ENCODE measurements at places on chromosomes 2 and 18.

GRCh38 chr18:54506516-54507261 lies 84.4 kb upstream of the DYNAP start:
- DNase-seq = no peak

GRCh38 chr2:188726626-188727247 lies 247.4 kb upstream of the COL3A1 start:
- no peak for DNase-seq

- DNase-seq = no peak
Measured at GRCh38 chr18:24778810-24779418, 318.5 kb downstream of the HRH4 start.

DNA sequence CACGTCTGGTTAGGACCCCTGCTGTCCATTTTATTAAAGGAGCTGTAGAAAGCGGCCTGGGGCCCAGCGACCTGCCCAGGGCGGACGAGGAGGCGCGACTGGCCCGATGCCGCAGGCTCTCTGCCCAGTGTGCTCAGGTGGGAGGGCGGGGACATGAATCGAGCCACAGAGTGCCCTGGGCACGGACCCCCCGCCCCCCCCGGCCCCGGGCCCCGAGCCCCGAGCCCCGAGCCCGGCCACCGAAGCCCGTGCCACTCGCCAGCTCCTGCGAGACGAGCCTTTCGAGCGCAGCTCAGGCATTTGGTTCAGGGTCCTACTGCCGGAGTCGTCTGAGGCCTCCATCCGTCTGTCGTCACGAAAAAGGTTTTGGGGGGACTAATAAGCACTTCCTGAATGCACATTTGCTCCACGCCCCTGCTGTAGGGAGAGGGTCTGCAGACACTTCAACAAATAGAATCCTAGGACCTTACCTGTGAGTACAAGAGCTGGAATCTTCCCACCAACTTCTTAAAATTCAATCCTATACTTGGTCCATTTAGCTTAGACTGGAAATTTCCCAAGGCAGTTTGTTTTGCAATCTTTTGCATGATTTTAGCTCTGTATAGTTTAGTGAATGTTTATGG lies 602 bp upstream of the ADAM17 start:
- DNase-seq = no peak

GRCh38 chr2:151983221-151983620 lies 115.6 kb downstream of the CACNB4 start:
- DNase-seq = no peak

GRCh38 chr2:28828382-28828781 lies 17.7 kb downstream of the SPDYA start:
- DNase-seq = no peak

DNA sequence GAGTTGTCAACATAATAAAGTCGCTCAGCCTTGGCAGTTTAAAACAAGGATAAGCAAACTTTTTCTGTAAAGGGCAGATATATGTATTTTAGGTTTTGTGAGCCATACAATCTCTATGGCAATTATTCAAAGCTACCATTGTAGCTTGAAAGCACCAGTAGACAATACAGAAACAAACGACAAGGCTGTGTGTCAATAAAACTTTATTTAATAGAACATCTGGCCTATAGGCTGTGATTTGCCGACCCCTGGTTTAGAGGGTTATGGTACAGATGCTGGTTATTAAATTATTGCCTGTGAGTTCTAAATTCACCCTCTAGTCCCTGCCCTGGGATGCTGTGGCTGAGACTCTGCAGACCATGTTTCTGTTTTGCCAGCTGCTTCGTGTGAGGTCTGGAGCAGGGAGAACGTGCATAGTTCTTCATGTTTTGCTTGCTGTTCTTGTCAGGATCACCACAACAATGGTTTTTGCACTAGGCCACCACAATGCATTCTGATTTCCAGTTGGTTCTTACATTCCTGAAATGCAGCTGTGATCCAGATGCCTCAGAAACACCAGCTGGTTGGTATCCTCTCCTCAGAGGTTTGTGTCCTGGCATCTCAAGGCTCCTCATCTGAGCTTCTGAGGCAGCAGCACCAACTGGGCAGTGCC lies 46.6 kb downstream of the ICOS start:
- DNase-seq = no peak

GRCh38 chr2:191706791-191707190 lies 28.9 kb downstream of the NABP1 start:
- DNase-seq = no peak

- DNase-seq = no peak
Measured at GRCh38 chr2:75764611-75765010, 53.9 kb upstream of the GCFC2 start.

GRCh38 chr2:20972110-20972509 lies 71.8 kb downstream of the APOB start:
- DNase-seq = no peak

- DNase-seq = peak; percentile 40
Measured at GRCh38 chr2:109129356-109129920, 433 bp downstream of the SH3RF3 start.

- DNase-seq = no peak
Measured at GRCh38 chr2:171056307-171056706, 104.4 kb downstream of the TLK1 start.

- no peak for DNase-seq
Measured at GRCh38 chr2:66836851-66837250, 401.9 kb downstream of the MEIS1 start.

DNA sequence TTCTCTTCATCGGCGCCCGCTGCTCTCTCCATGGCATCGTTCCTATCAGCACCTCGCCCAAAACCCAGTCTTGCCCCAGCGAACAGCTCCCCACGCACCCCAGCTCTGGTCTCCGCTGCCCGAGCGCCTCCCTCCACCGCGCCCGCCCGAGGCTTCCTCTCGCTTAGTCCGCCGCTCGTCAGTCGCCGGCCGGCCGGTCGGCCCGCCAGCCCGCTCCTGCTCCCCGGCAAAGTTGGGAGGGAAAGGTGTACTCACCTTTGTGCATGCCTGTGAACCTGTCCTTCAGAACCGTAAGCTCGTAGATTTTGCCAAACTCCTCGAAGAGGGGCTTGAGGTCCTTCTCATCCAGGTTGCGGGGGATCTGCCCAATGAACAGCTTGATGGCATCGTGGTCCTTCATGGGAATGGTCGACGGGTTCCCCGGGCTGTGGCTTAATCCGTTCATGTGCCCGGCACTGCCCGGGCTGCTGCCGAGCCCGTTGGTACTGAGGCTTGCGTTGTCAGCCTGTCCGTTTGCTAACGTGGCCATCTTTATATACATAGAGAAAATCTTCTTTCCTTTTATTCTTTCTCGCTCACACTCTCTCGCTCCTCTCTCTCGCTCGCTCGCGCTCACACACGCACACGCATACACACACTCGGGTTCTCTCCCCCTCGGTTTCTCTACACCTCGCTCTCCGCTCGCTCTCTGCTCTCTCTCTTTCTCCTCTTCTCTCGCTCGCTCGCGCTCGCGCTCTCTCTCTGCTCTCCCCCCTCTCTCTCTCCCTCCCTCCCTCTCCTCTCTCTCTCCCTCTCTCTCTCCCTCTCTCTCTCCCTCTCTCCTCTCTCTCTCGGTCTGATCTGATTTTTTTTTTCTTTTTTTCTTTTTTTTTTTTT lies at the start of gene CELF4:
Gene CELF4, minus strand, starts transcription at position 698 of the 876 bp plus-strand sequence.
- no peak for DNase-seq

DNA sequence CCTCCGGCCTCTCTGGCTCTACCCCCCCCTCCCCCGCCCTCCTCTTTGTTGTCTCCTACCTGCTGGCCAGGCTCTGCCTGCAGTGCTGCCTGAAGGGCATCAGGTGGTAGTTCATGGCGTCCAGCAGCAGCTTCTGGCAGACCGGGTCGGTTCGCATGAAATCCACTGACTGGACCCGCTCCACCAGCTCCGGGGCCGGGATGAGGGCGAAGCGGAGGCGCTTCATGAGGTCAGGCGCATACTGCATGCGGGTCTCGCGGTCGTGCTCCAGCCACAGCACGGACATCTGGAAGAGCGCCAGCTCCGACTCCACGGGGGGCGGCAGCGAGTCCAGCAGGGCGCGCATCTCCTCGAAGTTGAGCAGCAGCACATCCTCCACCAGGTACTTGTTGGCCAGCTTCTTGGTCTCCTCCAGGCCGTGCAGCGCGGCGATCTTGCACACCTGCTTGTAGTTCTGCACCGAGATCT lies 3.2 kb downstream of the KLHL14 start:
- no peak for DNase-seq

DNA sequence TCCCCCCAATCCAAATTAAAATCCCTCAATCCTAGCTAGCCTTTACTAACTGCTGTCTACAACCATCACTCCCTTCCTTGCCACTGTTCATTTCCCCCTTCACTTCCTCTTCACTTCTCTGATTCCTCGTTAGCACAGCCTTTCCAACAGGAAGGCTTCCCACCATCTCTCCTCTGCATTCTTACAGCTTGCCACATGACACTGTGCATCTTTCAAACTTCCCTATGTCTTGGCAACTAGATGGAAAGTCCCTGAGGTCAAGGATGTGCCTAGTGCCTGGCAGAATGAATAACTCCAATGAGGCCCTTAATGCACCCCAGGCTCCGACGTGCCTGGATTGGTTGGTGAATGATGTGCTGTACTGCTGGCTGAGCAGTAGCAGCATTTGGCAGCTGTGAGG lies 15.2 kb downstream of the SAP130 start:
- no peak for DNase-seq

DNA sequence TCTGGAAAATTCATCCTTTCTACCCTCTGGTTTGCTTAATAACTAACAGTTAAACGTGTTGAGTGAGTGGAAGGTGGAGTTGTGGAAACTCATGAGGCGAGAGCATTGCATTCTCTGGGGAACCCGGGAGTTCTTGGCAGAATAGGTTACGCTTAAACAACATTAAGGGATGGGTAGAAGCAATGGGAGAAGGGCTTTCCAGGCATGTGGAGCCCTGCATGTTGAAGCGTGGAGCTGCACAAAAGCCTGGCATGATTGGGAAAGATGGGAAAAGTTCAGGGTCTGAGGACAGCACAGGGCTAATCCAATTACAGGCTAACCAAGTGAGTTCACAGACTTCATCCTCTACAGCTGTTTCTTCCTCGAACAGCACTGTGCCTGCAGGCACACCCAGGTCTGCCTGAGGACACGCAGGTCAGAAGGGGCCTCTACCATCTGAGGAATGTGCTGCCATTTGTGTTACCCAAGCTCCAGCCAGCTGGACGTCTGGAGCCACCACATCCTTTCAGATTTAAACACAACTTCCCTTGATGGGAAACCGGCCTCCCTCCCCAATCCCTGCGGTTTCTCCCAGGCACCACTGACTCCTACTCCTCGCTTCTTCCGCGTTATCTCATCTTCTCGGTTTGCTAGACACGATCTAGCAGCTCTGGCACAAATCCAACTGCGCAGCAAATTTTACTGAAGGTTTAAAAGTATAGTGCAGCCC lies 164.2 kb downstream of the ANTXR1 start:
- DNase-seq = no peak

DNA sequence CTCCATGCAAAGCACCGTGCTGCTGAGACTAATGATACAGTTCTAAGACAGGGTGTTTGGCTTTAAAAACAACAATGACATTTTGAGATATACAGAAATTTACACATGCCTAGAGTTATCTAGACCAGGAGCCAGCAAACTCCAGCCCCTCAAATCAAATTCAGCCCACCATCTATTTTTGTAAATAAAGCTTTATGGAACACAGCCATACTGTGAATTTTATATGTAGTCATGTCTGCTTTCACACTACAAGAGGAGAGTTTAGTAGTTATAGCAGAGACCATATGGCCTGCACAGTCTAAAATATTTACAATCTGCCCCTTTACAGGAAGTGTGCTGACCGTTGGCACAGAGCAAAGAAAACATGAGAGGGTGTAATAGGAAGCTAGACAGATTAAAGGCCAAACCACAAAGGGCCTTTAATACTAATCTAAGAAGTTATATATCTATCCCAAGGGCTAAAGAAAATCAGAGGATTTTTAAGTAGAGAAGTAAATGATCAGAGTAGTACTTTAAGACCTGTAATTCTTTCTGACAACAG lies 39.4 kb downstream of the NBAS start:
- no peak for DNase-seq

GRCh38 chr2:189232759-189233406 lies 53.3 kb upstream of the COL5A2 start:
- DNase-seq = no peak
